ENCODE measurements at places on chromosomes 3 and 15.

DNA sequence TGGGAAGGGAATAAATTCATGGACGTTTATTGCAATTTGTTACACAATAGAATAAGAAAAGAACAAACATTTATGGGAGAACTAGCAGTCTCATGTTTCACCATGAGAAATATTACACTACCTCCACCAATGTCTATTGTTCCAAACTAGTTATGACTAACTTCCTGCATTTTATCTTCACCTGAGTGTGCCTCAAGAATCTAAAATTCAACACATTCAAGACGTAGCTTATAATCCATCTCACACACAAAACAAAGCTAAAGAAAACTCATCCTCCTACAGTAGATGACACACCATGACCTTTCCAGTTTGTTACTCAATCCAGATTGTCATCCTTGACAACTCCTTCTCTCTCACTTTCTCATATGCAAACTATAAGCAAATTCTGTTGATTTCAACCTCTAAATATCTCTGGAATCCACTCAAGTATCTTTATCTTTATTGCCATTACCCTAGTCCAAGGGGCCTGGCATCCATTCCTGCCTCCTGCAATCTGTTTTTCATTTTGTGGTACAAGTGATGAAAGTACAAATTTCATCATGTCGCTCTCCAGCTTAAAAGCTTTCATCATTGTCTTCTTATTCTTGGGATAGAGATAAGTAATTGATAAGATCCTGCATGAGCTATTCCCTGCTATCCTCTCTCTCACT is 229.9 kb downstream of the NR2F2 start:
- DNase-seq: no peak

DNA sequence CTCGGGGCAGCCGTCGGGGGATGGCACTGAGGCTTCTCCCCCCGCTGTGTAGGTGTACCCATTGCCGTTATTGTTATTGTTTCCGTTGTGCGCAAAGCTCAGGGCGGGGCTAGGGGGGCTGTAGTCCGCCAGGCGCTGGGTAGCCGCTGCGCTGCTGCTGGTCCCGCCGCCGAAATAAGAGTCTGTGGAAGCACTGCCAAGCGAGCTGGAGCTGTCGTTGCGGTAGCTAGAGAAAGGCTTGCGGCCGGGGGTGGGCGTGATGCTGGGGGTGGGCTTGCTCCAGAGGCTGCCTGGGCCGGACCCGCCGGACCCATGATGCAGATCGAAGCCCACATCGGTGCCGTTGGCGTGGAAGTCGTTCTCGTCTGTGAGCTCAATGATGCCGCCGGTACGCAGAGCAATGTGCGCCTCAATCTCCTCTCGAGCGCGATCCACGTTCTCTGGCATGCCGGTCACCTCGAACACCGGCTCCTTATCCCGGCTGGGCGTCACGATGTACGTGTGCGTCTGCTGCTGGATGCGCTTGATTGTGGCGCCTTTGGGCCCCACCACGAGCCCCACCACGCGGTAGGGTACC is 1.9 kb downstream of the MEX3B start:
- no peak for DNase-seq

DNA sequence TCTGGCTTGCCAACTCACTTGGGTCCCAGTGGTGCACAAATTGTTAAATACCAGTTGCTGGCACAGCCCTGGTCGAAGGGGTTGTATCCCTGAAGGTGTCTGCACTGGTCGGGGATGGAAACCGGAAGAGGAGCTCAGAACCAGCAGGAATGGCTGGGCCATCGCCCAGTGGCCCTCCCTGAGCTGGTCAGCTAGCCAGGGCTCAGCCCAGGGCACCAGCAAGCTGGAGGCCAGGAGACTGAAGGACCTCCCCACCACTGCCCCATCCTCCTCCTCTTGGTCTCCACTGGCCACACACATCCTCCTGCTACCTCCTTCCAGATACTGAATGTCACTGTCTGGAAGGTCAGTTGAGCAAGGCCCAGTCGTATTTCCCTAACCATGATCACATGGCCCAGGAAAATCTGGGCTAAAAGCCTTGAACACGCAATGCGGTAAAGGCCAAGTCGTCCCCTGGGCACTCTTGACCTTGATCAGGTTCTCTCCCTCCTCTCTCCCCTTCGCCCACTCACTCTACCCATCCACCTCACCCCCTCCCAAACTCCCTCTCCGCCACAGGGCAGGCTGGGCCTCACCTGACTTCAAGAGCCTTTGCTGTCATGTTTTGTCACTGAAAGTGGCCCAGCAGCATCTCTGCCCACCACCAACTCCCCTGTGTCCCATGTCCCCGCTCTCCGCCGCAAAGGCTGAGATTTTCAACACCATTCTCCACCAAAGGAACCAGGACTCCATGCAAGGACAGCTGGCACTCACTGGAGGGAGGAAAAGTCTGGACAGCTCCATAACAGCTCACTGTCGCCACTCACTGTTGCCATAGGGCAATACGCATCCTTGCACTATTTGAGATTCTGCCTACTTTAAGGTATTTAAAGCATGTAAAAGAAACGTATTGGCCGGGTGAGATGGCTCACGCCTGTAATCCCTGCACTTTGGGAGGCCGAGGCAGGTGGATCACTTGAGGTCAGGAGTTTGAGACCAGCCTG is 12.1 kb downstream of the ZDHHC19 start:
- no peak for DNase-seq

GRCh38 chr3:44952689-44953088 is 23.3 kb downstream of the ZDHHC3 start:
- DNase-seq: no peak

GRCh38 chr15:35061825-35062737 is 23.0 kb downstream of the NANOGP8 start:
- no peak for DNase-seq

DNA sequence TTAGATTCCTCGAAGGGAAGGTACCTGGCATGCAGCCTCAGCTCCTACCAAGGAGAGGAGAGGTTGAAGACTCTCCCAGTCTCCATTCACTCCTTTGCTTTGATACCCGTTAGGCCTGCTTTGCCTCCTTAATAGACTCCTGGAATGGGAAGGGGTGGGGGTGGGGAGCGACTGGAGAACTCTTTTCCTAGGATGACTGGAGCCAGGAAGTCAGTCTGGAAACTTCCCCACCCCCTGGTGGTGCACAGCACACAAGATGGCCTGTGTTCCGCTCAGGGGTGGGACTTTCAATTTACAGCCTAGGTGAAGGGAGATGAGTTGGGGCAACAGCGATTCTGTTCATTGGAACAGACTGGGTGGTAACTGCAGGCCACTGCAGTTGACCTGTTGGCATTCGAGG is 21.4 kb upstream of the CELF6 start:
- DNase-seq: peak; percentile 24

- no peak for DNase-seq
Observed at GRCh38 chr15:86355361-86355760, 275.7 kb downstream of the AGBL1 start.
